ENCODE measurements at places on chromosomes 6 and 20.

- DNase-seq: no peak
Measured at GRCh38 chr6:140475086-140475485, 1100.6 kb upstream of the CITED2 start.

- DNase-seq: no peak
Measured at GRCh38 chr20:58366866-58367265, 22.2 kb upstream of the VAPB start.

DNA sequence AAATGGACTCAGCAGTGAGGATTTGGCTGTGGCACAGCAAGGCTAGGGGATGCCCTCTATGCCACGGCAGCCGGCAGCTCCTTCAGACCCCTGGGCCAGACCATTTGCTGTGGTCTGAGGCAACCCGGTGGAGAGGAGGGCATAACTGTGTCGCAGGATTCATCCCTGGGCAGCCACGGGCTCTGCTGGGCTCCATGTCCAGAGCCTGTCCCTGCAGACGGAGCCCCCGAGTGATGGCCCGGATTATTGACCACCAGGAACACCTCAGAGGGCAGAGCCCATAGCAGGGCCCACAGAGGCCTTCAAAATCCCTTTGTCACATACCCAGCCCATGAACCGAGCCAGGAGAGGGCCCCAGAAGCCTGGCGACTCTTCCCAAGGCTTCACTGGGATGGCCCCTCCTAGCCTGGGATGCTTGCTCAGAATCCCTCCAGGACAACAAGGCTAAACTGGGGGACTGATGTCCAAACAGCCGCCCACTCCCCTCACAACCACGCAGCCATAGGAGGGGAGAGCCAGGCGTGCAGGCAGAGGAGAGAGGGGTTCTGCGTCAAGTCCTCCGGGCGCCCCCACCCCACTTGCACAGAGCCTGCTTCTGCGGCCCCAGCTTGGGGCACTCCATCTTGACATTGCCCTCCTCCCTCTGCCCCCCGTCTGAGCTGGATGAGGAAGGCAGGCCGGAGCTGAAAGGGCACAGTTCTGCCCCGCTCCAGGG is 68.2 kb upstream of the AFDN start:
- no peak for DNase-seq

- DNase-seq: no peak
Measured at GRCh38 chr6:149614337-149614736, 34.2 kb downstream of the KATNA1 start.

DNA sequence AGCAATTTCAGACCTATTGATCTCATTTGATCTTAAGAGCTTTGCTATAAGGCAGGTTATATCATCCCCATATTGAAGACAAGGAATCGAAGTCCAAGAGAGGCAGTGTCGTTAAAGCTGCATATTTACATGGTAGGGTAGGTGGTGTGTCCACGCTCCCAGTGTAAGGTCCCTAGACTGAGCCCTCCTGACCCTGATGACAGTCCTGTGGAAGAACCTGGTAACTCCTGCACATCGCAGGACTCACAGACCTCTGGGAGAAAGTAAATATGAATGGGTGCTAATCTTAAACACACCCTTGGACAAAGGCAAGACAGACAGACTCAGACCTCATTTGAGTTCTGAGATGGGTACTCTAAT is 602 bp upstream of the HLA-DPB1 start:
- no peak for DNase-seq

GRCh38 chr6:27161946-27162603 is 85.4 kb upstream of the PRSS16 start:
- peak; percentile 30 for DNase-seq

GRCh38 chr6:113330636-113330946 is 526.6 kb upstream of the MARCKS start:
- no peak for DNase-seq

DNA sequence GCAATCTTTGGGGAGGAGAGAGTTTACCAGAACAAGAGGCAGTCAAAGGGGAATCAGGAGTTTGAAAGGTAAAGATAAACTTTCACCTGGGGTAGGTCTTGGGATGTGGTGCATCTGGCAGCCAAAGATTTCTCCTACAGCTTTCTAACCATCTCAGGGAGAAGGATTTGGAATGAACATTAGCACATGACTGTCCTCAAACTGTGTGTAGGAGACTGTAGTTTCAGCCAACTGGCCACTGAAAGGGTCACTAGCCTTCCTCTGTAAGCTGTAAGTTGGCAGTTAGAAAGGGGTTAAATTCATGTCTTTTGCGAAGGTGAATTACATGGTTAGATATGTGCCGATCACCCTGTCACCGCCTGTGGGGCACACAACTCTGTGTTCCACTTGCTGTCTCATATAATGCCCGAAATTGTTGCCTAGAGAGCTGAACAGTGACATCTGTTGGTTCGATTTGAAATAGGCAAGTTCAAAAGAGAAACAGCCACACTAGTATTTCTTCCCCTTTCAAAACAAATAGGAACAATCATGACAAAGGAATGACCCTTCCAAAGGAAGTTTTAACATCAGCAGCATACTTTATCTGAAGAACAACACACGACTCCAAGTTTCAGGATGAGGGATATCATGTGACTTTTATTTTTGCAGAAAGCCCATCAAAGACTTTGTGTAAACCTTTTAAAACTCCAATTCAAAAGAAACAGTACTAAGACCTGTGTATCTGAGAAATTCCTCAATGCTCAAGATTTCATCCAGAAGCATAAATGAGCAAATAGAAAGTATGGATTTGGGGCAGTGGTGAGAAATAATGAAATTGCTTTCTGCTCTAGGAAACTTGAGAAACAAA is 1.1 kb upstream of the OPN5 start:
- DNase-seq: peak; percentile 35

GRCh38 chr6:168516944-168517741 is 76.2 kb downstream of the SMOC2 start:
- no peak for DNase-seq

DNA sequence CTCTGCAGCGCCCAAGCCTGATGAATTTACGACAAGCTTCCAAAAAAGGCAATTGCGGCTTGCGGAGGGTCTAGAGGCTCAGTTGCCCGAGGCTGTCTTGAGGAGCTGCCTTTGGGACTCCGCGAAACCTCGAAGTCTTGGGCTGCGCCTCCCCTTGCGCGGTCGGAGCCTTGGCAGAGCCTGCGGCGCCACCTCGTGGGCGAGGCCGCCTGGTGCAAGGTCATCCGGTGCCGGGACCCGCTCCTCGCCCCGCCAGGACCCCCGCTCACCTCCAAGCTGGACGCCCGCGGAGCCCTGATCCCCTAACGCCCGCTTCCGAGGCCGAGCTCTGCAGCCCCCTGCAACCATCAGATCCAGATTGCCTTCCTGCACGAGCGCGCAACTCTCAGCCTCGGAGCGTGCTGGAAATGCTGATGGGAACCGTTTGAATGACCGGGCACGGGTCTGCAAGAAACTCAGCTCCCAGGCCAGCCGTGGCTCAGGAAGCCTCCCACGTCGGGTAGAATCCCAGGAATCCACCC is 14.9 kb upstream of the FAM210B start:
- peak; percentile 27 for DNase-seq

GRCh38 chr20:38245753-38246152 is 14.8 kb downstream of the KIAA1755 start:
- no peak for DNase-seq

DNA sequence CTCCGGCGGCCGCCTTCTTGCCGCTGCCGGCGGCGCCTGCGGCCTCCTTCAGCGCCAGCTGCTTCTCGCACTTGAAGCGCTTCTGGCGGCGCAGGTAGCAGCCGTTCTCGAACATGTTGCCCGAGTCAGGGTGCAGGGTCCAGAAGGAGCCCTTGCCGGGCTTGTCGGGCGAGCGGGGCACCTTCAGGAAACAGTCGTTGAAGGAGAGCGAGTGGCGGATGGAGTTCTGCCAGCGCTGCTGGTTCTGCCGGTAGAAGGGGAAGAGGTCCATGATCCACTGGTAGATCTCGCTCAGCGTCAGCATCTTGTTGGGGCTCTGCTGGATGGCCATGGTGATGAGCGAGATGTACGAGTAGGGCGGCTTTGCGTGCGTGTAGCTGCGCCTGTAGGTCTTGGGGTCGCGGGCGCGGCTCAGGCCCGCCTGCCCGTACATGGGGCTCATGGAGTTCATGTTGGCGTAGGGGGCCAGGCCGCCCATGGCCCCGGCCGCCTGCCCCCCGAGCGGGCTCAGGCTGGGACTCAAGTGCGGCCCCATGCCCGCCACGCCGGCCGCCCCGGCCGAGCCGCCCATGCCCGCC is 1.9 kb downstream of the FOXA2 start:
- DNase-seq: no peak

DNA sequence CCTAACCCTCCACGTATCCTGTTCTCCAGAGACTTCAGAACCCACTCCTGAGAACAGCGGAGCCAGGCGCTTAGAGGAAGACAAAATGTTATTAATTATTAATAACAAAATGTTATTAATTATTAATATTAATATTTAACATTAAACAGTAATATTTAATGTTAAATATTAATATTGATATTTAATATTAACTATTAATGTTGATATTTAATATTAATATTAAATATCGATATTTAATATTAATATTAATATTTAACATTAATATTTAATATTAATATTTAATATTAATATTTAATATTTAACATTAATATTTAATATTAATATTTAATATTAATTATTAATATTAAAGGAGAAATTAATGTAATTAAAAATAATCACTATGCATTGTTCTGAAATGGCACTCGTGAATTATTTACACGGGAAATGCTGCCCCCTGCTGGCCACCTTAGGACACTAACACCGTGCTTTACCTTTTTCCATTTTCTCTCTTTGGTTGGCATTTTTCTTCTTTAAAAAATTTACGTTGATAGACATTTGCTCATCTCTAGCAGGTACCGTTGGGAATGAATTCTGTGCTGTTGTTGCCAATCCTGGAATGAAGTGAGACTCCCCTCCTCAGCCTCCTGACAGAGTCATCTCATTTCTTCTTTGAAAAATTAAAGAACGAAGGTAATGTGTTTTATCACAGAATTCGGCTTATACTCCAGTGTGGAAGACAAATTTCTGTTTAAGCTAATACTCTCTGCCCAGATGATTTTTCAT is 7.5 kb upstream of the GGTLC1 start:
- DNase-seq: peak; percentile 19

DNA sequence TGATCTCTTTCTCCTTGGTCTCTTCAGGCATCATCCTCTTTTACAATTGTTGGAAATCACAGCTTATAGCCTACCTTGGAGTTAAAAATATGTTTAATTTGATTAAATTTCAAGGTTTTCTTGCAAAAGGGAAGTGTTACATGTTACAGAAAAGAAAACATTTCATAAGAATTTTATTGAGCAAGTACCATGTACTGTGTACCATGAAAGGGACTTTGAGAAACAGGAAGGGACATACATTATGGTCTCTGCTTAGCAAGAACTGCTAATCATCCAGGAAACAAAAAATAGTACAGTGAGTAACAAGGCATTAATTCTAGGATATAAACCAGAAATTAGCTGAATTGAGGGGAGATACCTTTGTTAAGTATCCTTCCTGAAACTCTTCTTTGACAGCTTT is 145.3 kb upstream of the SPACA1 start:
- DNase-seq: no peak

- DNase-seq: no peak
Measured at GRCh38 chr20:38252292-38253288, 7.9 kb downstream of the KIAA1755 start.

DNA sequence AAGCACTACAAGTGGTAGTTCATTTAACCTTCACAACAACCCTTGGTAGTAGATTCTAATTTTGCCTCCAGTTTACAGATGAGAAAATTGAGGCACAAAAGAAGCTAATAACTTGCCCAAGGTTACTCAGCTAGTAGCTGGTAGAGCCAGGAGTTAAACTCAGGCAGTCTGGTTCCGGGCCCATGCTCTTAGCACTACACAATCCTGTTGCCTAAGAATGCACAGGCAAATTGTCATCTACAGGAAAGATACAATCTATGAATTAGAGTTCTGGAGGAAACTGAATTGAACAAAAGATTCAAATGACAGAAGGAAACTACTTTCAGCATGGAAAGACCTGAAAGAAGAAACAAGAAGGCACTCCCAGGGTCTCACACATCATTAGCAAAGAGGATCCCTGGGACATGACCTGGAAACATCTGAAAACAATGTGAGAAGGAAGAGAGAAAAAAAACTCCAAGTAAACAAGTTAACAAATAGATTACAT is 56.8 kb downstream of the ZHX3 start:
- no peak for DNase-seq

DNA sequence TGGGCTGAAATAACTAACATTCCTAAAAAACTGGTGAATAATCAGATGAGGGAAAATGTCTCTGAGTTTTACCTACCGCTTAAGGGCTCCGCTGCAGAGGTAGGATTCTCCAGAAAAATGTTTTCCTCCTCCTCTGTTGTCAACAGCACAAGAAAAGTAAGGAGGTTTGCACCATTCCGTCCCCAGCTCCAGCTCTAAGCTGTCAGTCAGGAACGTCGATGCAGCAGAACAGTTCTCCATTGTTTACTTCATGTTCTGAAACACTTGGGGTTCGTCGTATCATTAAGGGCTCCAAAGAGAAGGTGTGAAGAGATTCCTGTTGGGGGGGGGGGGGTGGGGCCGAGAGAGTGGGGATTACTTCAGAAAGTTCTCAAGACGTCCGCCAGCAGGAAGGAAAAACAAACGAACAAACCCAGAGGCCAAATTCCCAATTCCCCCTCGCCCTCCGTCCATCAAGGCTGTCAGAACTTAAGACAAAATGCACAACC is 734 bp downstream of the MMS22L start:
- DNase-seq: no peak

DNA sequence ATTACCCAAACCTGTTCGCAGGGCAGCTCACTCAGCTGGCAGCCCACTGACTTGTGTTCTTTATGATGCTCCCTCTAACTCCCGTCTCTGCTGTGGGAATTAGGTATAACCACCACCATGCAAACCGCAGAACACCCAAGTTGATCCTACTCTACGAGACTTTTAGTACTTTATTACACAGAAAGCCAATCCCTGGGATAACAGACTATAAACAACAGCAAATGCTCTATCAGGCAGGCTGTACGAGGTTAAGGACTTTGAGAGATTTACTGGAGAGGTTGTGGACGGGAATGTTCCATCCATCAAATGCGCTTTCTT is 241.1 kb downstream of the FOXC1 start:
- DNase-seq: peak; percentile 30
